ENCODE measurements at places on chromosomes 13 and 19. TPM values are rescaled to one million over a fixed set of nuclear protein-coding genes. Genes with fewer than 3 reads are reported as not detected.
A peak's percentile ranks its signal among the peaks of the same experiment; 100 is the strongest.

GRCh38 chr13:40333226-40333625 lies 333.2 kb downstream of the FOXO1 start:
- H3K27ac ChIP-seq, result no peak overlapping the region
- H3K27me3 ChIP-seq, result no peaks in the 10 kb centered on the region
- peaks cover 2% of the 10 kb centered on the region for H3K4me1 ChIP-seq

PCDH17 gene
- not detected for total RNA-seq

CRB3 gene
- 0.55 TPM for total RNA-seq

GRCh38 chr13:21546372-21546771 lies 57.6 kb downstream of the MICU2 start:
- peaks cover 15% of the 10 kb centered on the region for H3K36me3 ChIP-seq
- no peak for DNase-seq
- H3K27me3 ChIP-seq, result no peaks in the 10 kb centered on the region

DNA sequence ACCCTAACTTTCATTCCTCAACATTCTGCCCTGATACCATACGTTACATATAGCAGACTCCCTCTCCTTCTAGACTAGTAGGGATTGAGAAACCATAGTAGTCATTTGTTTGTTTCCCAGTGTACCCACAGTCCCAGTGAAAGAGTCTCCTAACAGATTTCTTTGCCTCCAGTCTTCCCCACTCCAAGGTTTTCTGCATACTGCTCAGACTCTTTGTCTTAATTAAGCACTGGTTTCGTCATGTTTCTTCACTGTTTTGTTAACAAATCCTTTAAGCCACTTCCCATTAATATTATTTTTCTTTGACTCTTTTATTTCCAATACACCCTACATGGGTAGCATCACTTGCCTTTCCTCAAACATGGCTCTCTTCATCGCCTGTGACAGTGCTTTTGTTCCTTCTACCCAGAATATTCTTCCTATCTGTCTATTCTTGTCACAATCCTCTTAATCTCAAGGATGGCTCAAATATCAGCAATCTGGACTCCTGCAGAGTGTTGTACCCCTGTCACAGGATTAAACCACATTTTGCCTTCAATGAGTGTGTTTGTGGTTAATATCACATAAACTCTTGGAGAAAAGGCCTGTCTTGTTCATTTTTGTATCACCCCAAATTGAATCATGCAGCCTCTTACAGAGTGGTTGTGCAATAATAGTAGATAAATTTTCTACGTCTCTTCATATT lies 92.7 kb upstream of the KLF12 start:
- DNase-seq, result no peak
- no peak overlapping the region for H3K4me3 ChIP-seq
- no peak overlapping the region for H3K27ac ChIP-seq
- H3K4me1 ChIP-seq, result peaks cover 19% of the 10 kb centered on the region
- no peaks in the 10 kb centered on the region for H3K27me3 ChIP-seq

DNA sequence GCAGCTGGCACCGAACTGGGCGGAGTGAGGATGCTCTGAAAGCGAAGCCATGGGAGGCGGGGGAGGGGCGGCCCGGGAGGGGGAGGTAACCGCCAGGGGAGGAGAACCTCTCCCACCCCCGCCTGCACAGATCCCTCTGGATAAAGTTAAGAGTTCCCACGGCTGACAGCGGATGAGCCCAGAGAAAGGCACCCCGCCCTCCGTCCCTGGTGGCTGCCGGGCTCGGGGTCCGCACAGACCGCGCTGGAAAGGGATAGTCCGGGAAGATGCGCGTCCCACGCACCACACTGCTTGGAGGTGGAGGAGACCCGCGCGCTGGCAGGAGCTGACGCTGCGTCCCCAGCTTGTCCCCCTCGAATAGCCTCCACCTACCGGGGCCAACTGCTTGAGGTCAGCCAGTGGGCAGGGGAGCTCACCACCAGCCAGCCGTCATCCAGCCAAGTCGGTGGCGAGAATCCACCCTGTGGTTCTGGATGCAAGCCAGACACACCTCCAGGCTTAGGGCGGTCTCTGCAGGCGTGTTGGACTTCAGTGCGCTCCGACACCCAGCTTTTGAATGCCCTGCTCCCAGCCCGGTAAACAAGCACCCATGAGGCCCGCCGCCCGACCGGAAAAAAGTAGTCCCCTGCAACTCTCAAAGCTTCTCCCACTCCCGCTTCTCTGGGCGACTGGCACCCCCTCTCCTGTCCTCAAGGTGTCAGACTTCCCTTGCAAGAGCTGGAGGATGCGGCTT lies at the start of gene TRPC4:
Gene TRPC4 (minus strand): TSS at position 17 of the 733 bp plus-strand sequence. CDS start 86,439 bp downstream, outside the sequence.
- no peak for DNase-seq
- no peak within 1 kb of the TSS for H3K27ac ChIP-seq
- peaks cover 1% of the 10 kb centered on the region for H3K36me3 ChIP-seq
- no peaks in the 10 kb centered on the region for H3K4me1 ChIP-seq

DNA sequence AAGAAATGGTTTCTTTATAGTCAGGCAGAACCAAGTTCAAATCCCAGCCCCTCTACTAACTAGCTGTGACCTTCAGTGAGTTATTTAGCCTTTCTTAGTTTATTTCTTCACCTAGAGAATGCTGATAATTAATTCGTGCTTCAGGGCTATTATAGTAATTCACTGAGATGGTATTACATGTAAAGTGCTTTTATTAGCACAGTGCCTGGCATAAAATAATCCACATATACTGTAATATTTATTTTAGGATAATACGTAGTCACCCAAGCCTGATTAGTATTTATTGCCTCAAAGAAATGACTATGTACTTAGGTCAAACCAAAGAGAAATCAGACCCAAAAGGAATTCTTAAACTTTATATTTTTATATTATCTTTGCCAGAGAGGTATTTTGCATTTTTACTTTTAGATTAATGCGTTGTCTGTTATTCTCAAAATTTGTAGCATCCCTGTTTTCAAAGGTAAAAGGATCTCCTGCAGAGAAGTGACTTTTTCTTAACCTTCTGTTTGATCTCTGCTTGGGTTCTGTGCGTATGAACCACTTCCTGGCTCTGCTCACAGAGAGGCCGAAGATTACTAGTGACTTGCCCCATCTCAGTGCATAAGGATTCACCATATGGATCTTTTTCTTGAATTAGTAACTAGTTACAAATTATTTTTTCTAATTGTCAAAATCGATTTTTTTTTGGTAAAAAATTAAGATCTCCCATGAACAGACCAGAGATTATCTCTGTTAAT lies 19.7 kb downstream of the UBAC2 start:
- H3K4me3 ChIP-seq, result peak overlapping the region; percentile 27
- H3K27me3 ChIP-seq, result no peaks in the 10 kb centered on the region
- peak; percentile 65 for DNase-seq
- peaks cover 87% of the 10 kb centered on the region for H3K4me1 ChIP-seq
- peaks cover 25% of the 10 kb centered on the region for H3K36me3 ChIP-seq

ZNF426 gene
- 12.7 TPM for total RNA-seq

DNA sequence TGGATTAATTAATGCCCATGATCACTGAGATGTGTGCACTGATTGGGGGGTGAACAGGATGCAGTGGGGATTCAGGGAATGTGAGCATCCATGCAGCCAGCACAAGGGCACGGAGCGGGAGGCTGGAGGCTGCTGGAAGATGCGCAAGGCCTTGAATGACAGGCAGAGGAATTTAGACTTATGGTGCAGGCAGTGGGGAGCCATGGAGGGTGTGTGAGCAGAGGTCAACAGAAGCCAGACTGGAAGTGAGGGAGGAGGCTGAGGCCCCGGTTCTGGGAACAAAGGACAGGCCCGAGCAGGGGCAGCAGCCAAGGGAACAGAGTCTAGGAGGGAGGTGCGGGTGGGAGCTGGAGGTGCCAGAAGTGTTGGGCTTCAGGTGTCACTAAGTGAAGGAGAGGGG lies 7.3 kb upstream of the COLGALT1 start:
- no peak overlapping the region for H3K27ac ChIP-seq
- no peaks in the 10 kb centered on the region for H3K27me3 ChIP-seq
- H3K4me3 ChIP-seq, result no peak overlapping the region
- DNase-seq, result no peak
- no peaks in the 10 kb centered on the region for H3K36me3 ChIP-seq

DNA sequence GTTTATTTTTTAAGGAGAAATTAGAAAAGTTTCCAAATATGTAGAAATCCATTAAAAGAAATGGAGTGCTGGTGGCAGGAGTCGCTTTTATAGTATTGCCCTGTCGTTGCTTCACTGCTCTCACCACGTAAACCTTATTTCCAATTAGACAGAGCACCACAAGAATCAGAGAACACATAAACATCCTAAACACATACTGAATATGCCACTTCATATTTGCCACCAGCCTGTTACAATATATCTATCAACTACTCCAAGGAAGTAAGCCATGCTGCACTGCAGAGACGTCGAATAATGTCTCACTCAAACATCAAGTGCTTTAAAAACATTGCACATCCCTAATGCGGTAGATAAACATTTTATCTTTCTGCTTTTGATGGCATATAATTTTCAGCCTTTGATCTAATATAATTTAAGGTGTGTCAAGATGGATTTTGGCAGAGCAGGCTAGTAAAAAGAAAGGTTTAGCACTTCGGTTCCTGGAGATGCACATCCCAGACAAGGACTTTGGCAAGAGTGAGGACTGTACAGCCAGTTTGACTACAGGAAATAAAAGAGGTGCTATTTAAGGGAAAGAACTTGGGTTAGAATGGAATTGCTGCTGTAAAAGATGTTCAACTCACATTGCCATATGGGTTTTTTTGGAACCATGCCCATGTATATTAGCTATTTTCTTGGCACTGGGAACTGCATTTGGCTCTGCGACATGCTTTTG lies 932.3 kb downstream of the EFNB2 start:
- no peaks in the 10 kb centered on the region for H3K4me1 ChIP-seq
- no peak overlapping the region for H3K4me3 ChIP-seq
- DNase-seq, result no peak
- no peak overlapping the region for H3K27ac ChIP-seq
- H3K36me3 ChIP-seq, result no peaks in the 10 kb centered on the region
- H3K27me3 ChIP-seq, result no peaks in the 10 kb centered on the region

DNA sequence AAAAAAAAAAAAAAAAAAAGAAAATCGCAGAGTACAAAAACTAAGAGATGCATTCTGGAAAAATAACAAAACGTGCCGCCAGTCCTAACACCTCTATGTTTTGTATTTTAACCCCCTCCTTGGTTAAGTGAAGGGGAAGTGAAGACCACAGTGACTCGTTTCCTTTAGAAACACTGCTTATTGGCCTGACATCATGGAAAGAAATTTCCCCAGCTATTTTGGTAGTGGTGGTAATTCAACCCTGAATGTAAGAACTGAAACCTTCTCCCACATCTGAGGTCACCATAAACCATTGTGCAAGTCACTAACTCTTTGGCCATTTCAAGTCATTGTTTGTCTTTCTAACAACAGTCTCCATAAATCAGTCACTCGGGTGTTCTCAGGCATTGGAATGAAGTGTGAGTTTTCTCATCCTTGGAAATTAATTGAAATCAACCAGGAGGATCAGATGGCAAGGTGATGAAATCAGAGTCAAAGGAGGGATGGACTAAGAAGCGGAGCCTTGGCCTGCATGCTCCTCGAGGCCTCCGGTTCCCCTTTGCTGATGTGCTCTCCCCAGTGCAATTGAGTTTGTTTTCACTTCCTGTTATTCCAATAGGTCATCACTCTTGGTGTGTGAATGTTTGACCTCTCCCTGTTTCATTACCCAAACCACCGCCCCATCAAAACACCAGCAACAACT lies 443.9 kb downstream of the FGF9 start:
- H3K36me3 ChIP-seq, result peaks cover 32% of the 10 kb centered on the region
- DNase-seq, result peak; percentile 70
- no peaks in the 10 kb centered on the region for H3K27me3 ChIP-seq
- peaks cover 49% of the 10 kb centered on the region for H3K4me1 ChIP-seq
- peak overlapping the region; percentile 82 for H3K27ac ChIP-seq
- no peak overlapping the region for H3K4me3 ChIP-seq

GRCh38 chr19:14116525-14116917 lies 1.0 kb downstream of the PRKACA start:
- H3K4me1 ChIP-seq, result peaks cover 47% of the 10 kb centered on the region
- peak overlapping the region; percentile 21 for H3K27ac ChIP-seq
- H3K27me3 ChIP-seq, result no peaks in the 10 kb centered on the region

PNMA8A gene
- total RNA-seq, result 0.29 TPM

GRCh38 chr19:53328967-53329366 lies 4.6 kb upstream of the ZNF845 start:
- peak overlapping the region; percentile 9 for H3K4me3 ChIP-seq
- H3K27me3 ChIP-seq, result no peaks in the 10 kb centered on the region
- no peak overlapping the region for H3K27ac ChIP-seq
- DNase-seq, result no peak
- peaks cover 6% of the 10 kb centered on the region for H3K4me1 ChIP-seq
- peaks cover 11% of the 10 kb centered on the region for H3K36me3 ChIP-seq

EMP3 gene
- total RNA-seq, result 294 TPM

DNA sequence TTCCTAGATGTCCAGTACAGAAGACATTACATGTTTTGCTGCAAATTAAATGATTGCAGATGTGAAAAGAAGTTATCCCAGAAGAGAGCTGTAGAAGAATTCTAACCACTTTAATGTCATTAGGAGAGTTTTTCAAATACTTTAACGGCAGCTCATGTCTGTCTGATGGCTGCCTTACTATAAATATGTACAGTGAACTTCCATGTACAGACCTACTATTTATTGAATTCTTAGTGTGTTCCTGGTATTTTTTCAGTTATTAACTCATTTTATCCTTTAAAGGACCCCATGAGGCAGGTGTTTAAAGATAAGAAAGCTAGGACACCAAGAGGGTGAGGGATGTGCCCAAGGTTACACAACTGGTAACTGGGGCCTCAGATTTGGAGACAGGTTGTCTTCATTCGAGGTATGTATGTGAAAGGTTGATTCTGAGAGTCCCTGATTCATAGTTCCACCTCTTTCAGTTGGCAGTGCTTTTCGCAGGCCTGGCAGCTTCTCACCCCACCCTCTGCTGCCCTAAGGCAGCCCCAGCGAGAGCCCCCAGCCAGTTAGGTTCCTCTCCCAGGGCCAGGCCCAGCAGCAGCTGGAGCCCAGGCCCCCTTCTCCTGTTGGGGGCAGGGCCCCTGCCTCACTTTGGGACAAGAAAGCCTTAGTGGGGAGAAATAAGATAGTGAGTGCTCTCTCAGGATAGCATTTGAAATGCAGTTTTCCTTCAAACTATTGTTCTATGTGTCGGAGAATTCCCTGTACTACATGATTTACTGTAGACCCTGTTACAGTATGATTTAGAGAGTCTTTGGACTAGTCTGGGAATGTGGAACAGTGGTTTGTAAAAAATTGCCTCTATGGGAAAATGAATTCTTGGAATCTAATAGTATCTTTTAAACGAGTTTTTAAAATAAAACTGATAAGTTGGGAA lies 67.7 kb upstream of the TEX29 start:
- H3K4me3 ChIP-seq, result no peak overlapping the region
- H3K27me3 ChIP-seq, result no peaks in the 10 kb centered on the region
- H3K27ac ChIP-seq, result no peak overlapping the region
- H3K4me1 ChIP-seq, result peaks cover 3% of the 10 kb centered on the region
- no peak for DNase-seq
- peaks cover 67% of the 10 kb centered on the region for H3K36me3 ChIP-seq

DNA sequence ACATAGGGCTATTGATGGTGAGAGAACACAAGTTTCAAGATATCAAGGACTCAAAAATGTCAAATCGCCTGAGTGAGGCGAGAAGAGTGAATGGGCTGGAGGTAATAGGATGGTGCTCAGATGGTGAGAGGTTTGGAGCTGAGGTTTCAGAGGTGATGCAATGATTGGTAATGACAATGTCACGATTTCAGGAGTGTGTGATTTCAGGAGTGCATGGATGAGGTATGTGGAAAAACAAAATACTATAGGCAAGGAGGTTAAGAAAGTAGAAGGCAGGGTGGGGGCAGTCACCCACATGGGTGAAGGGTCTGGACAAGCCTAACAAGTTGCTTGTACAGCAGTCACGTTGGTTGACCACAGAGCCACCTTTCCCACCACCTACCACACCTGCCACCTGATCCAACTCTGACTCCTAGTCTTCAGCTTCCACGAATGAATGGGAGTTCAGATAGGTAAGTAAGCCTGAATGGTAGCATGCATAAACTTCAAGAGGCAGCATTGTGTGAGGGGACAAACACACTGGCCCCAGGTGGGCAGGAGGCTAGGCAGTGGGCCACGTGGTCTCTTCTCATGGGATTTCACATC lies 71.5 kb downstream of the RUBCNL start:
- H3K27me3 ChIP-seq, result no peaks in the 10 kb centered on the region
- H3K4me3 ChIP-seq, result no peak overlapping the region
- peaks cover 29% of the 10 kb centered on the region for H3K36me3 ChIP-seq
- peaks cover 19% of the 10 kb centered on the region for H3K4me1 ChIP-seq
